ENCODE measurements at places on chromosomes 12 and 14.

DNA sequence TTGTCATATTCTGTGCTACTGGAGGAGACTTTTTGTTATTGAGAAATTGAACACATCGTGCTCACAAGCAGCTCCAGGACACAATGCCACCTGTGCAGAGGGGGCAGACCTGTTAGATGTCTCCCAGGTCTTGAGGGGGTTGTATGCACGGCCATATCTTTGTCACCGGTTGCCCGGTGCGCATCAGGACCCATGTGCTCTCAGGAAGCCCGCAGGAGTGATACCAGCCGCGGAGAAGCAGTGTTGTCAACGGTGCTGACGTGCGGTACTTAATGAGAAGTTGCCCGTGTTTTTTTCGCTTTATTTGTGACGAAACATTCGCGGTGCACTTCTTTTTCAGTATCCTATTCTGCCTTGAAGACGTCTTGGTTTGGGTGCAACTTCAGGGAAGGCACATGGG is 128.2 kb upstream of the RTL1 start:
- DNase-seq, result no peak

GRCh38 chr14:82420871-82421270 is 887.2 kb upstream of the SEL1L start:
- DNase-seq, result no peak

DNA sequence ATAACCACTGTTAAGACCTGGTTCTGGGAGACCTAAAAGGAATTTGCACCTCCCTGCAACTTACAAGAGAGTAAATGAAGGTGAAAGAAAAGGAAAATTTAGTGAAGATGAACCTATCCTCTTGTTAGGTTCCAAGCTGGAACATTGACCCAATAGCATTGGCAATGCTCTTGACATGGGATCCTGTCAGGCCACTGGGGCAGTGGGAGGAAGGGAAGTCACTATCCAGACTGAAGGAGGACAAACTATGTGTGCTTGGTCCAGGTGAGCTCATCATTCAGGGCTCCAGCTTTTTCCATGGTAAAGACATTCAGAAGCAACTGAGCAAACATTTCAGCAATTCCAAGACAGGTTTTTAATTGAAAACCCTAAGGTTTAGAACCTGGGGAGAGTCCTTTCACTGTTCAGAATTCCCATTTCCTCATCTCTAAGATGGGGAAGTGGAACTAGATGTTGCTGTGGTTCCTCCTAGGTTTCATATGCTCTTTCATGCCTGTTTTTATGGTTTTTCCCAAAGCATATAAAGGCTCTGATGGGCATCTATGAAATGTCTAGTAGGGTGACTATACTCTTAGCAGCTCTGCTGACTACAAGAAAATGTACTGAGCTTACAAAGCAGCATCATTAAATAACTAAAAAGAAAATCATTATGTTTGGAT is 33.1 kb downstream of the MAPK1IP1L start:
- no peak for DNase-seq

- DNase-seq, result no peak
These were observed 5.1 kb upstream of the CHD4 start for GRCh38 chr12:6612247-6612646.

All from GM03348 (cell line).